Foreskin keratinocyte (primary cell): ENCODE measurements at places on chromosomes 1 and 21. TPM values are rescaled to one million over a fixed set of nuclear protein-coding genes. Genes with fewer than 3 reads are reported as not detected.

The ANGPTL1 gene
- not detected in 2 replicates for total RNA-seq

DNA sequence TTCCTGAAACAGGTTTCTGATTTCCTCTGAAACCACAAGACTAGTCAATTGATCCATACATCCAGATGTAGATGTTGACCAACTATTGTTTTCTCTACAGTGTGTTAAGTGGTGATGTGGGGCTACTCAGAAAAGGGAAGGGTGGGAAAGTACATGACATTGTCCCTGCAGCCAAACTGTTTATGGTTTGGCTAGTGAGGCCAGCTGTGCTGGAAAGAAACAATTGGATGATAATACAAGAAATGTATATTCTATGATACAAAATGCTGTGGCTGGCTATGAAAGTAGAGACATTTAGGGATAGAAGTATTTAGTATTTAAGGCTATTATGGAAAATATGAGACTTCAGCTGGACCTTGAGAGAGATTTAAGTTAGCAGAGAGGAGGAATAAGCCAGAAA, 244.5 kb downstream of the ADGRL2 start:
- DNase-seq, result no peak

The SPATA21 gene
- total RNA-seq, result not detected in 2 replicates

GRCh38 chr1:4974981-4975685, 320.7 kb downstream of the AJAP1 start:
- DNase-seq, result no peak

The OR10J5 gene
- not detected in 2 replicates for total RNA-seq
